ENCODE measurements at places on chromosomes 2 and 18.

GRCh38 chr2:96404446-96405373 is 69.1 kb downstream of the NCAPH start:
- peak; percentile 81 for ATAC-seq

DNA sequence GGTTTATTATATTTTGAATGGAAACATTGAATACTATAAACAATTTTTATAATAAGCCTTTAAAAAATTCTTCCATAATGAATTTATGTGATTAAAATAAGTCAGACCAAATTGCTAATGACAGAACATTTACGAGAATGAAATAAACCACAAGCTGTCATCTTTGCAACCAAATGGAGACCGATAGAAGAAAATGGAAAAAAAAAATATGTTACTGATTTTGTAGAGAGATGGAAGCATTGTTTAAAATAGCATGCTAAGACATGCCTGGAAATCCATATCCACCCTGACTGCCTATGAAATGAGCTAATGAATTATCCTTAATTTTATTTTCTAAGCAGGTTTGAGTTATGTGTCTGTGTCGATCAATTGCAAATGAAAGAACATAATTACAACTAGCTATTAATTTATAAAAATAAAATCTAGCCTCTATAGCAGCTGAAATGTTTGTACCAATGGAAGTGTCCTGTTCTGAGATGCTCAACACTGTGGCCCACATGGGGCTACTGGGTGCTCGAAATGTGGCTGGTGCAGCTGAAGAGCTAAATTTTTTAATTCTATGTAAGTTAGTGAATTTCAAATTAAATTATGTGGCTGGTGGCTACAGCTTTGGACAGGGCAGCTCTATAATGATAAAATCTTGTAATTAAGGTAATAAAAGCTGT is 832.8 kb downstream of the RNF144A start:
- ATAC-seq: no peak

DNA sequence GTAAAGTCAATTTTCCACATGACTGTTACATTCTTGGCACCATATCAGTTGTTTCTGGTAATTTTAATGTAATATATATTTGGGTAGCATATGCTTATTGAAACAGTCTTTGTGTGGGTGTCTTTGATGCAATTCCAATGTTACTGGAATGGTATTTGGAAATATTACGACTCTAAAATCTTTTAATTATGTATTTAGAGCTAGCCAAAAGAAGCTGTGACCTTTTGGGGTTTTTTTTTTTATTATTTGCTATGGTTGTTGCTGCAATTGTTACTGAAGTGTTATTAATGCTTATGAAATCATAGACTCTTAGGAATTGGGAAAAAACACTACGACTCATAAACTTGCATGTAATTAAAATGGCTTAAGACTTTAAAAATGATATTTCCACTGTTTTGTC is 95.9 kb downstream of the AOX1 start:
- no peak for ATAC-seq

DNA sequence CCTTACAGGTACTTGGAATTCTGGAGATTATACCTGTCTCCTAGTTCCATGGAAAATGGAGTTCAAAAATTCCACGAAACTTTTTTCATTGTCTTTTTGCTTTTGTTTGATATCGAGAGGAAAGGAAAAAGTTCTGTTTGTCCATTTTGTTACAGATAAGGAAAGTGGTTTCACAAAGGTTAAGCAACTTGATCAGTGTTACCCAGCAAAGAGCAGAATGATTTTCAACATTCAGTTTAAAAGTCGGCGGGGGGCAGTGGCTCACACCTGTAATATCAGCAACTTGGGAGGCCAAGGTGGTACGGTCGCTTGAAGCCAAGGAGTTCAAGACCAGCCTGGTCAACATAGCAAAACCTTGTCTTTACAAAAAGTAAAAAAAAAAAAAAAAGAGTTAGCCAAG is 118.8 kb downstream of the LDLRAD4 start:
- ATAC-seq: no peak

DNA sequence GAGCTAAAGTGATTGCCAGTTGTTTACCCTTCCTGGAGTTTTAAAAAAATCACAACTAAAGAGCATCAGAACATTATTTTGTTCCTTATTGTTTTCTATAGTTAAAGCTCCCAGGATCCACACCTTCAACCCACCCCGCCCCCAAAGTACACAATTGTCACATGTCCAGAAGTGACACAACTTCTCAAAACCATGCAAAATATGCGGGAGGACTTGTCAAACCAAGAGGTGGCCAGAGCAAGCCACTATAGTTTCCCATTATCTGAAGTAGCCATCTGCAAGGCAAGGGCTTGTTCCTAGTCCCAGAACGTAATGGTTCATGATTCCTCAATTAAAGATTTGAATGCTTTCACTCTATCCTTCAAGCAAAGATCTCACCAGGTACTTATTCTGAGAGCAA is 9.9 kb upstream of the INO80C start:
- no peak for ATAC-seq

DNA sequence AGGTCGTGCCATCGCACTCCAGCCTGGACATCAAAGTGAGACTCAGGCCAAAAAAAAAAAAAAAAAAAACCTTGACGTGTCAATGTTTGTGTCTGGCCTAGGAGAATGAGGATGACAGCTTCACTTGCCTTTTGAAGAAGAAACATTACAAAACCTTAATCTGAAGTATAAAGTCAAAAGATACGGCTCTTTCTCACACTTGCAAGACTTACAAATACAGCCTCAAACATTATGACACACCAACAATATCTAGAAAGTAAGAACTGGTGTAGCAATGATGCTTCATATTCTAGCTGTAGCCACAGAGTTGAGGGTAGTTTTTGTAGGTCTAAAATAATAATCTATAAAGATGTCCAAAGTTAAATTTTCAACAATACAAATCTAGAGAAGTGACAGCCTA is 25.5 kb downstream of the MPPE1 start:
- no peak for ATAC-seq

GRCh38 chr2:237717366-237718276 is 81.0 kb upstream of the RBM44 start:
- no peak for ATAC-seq

GRCh38 chr2:12382366-12382765 is 334.4 kb upstream of the TRIB2 start:
- no peak for ATAC-seq

DNA sequence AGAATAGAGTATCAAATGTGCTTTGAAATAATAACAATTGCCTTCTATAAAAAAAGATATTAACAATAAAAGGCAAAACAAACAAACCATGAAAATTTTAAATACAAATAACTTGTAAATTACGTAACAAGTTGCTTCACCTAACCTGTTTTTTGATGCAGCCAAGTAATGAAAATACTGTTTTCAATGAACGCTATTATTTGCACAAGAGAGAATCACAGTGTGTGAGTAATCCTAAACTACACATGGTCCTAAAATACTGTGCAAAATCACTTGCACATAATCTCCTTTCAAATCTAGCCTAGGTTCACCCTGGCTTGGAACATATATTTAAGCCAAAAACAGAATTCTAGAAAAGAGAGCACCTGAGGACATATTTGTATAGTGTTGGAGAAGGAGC is 98.9 kb downstream of the CCDC148 start:
- ATAC-seq: no peak

GRCh38 chr2:226213717-226214116 is 585.9 kb downstream of the IRS1 start:
- ATAC-seq: no peak

- no peak for ATAC-seq
These were observed 32.9 kb upstream of the ALK start for GRCh38 chr2:29954316-29954715.

DNA sequence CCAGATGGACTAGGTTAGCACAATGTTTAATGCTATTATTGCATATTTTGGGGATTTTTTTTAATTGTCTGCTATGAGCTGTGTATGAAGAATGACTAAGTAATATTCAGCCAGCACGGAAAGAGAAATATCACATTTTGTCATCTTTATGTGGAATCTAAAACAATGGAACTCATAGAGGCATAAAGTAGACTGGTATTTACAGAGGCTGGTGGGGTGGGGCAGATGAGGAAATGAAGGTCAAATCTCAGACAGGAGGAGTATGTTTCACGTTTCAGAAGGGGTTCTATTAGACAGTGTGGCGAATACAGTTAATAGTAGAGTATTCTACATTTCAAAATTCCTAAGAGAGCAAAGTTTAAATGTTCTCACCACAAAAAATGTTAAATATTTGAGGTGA is 4.7 kb downstream of the CDH19 start:
- ATAC-seq: no peak

DNA sequence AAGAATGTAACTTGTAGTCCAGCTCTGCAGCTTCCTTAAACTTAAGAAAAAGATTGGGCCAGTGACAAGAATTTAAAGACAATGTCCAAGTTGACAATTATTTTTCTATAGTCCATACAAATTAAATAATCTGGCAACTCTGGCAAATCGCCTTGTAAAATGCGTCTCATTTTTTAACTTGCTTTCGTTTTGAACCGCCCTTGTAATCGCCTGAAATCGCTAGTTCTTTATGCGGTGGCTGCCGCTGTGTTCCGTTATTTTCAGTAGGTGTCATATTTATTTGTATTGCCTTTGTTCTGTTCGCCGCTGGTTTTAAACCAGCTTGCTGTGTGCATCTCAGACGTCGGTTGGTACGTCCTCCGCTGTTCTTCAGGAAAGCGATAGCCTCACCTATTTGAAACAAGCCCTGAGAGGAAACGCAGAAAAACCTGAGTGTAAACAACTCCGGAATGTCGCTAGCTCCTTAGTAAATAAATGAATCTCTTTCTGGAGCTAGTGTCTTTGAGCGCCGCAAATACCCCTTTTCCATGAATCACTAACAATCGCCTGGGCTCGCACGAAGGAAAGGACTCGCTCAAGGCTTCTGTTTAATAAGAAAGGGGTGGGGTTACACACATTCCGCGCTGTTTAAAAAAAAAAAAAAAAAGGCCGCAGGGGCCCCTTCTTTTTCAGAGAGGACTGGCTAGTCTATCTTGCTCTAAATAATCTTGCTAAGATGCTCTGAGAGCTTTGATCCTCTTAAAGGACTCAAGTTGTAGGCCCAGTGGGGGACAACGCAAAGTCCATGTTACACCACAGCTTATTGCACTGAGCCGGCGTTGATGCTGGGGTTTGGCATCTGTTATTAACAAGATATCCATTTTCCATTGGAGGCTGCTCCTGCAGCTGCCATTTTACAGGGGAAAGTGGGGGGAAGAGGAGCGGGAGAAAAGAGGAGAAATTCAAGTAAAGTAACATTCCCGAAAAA is 3.0 kb downstream of the HOXD8 start:
- ATAC-seq: no peak

DNA sequence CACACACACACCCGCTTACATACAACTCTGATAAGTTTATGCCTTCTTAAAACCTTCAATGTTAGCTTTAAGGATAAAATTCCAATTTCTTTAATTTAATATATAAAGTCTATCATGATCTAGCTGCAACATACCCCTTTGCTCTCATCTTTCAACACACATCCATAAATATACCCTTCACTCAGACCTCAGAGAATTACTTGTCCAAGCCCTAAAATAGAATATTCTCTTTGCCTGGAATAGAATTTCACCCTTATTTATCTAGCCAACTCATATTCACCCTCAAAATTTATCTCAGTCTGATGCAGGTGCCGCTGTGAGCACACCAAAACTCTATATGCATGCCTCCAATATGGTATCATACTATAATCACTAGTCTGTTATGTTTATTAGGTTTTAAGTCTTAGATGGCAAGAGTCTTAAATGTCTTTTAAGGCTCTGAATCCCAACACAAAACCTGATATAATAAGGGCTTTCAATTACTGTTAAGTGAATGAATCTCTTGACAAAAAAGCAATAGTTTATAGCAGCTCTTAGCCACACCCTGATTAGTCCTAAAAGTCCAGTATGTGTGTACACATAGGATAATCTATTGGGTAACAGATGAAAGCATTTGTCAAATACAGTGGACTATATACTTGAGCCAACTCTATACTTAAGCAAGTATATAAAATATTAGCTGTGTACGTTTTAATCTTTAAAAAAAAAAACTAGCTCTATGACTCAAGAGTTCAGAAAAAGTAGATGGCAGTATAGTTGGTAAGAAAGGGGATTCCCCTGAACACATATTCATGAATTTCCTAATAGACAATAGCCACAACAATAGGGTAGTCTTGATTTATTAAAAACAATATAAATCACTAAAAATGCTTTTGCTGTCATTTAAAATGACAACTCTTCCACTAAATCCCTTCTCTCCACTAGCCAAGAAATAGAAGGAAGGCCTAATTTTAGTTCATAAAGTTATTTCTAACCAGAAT is 144.5 kb downstream of the EXOC6B start:
- no peak for ATAC-seq

- peak; percentile 90 for ATAC-seq
These were observed 150.0 kb downstream of the NEDD4L start for GRCh38 chr18:58194028-58194427.

GRCh38 chr2:202026507-202026906 is 7.1 kb upstream of the FZD7 start:
- no peak for ATAC-seq

- ATAC-seq: no peak
These were observed 85.8 kb upstream of the FAM237A start for GRCh38 chr2:206556357-206556949.

- ATAC-seq: no peak
These were observed 17.1 kb upstream of the VWC2L start for GRCh38 chr2:214393796-214394195.

DNA sequence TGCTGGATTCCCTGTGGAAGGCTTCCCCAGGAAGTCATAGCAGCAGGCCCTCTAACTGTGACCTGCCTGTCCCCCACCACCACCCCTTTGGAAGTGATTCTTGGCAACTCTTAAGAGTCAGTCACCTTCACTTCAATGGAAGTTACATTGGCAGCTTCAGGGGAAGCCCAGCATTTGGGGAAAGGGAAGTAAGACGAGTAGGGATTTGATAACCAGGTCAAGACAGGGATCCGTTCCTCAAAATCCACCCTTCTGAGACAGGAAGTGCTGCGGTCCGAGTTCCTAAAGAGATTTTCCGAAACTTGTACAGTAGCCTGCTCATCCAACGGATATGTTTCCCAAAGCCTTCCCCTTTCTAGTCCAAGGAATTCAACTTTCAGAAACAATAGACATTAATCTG is 54.2 kb downstream of the MRPL35 start:
- ATAC-seq: no peak

GRCh38 chr2:241910604-241911520 is 41.3 kb downstream of the RTP5 start:
- no peak for ATAC-seq

- no peak for ATAC-seq
These were observed 1537.7 kb downstream of the LRP1B start for GRCh38 chr2:140593132-140593531.

DNA sequence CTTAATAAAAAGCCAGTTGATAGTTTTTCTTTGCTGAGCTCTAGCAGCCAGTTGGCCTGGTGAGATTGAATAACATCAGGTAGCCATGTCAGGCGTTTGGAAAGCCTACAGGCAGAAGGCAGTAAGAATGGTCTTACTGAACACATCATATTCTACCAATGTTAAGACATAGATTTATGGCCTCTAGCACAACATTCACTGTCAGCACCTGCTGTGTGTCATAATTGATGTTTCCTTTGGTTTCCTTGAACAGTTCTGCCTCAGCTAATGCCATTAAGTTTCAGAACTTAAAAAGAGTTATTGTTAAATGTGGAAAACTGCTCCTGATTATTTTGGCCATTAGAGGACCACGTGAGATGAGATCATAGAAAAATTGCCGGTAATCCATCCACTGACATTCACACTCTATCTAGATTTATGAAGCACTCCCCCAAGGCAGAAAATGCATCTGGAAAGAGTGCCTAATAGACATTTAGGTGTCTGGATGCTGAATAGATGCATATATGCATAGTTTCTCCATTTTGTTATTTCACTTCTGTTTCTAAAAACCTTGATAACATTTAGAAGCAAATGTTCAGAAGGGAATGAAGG is 434.7 kb downstream of the PTPRM start:
- peak; percentile 47 for ATAC-seq

GRCh38 chr18:45657357-45658335 is 42.4 kb downstream of the SLC14A2 start:
- ATAC-seq: peak; percentile 56

GRCh38 chr2:199465390-199465789 is 7.7 kb upstream of the SATB2 start:
- no peak for ATAC-seq
